ENCODE measurements at places on chromosomes 6 and 20.

DNA sequence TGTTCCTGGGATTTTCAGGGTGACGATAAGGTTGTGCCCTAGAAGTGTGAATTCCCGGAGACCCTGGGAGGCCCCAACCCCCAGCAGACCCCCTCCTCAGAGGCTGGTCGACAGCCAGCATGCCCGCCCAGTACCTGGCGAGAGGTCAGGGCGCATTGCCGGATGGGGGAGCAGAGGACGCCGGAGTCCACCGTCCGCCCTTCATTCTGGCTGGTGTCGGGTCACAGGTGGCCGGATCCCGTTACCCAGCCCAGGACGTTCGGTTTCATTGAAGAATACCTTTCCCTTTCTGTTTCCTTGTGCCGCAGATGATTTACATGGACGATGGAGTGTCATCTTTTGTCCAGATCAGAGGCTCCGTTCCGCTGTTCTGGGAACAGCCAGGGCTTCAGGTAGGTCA lies 61.3 kb downstream of the SYNJ2 start:
- no peak for DNase-seq

DNA sequence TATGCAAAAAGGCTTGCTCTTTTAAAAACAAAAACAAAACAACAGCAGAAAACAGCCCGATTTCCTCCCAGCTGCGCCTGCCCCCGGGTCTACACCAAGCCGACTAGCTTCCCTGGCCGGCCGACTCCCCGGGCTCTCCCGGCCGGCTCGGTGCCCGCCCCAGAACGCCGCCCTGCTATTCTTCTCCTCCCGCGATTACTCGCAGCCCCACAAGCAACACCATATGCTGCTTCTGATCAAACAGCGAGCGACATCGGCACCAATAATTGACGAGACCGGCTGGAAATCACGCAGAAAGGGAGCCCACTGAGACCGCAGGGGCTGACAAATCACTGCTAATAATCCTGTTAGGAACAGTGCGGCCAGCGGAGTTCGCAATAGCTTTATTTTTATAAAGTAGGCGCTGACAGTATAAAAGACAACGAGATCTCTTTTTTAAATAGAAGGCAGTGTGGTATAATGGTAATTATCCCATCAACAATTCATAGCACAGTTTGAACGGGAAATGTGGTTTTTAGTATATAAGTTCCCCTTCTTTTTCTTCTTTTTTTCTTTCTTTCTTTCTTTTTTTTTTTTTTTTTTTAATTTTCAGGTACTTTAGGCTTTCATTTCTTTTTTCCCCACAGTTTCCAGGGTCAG lies 3.3 kb downstream of the SIM1 start:
- DNase-seq, result no peak

DNA sequence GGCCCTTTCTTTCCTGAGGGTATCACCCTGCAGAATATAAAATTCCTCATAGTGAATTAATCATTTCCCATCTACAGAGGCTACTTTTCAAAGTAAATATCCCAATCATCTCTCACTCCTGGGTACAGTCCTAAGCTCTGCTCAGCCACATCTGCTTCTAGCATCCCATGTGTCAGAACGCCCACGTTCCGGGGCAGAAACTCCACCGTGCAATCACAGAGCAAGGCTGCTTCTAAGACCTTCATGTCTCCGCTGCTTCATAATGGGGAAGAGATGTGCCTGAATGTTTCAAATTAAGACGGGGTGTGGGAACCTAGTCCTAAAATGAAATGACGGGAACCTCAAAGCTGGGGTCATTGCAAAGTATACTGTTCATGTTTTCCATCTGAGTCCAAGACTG lies 208.8 kb upstream of the GMDS start:
- DNase-seq, result no peak

DNA sequence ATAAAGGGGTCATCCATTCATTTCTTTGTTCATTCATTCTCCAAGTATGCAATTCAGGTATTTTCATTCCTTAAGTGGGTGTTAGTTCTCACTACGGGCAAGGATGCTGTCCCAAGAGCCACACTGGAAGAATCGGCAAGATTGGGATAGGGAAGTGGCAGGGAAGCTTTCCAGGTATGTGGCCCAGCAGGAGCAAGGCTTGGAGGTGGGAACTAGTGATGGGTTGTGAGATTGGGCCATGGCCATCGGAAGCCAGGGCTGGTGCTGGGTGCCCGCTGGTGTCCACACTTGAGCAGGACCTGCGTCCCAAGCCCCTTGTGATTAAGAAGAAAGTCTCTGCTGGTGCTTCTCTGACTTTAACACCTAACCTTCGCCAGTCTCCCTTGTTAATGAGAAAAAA lies 15.1 kb downstream of the VSTM2L start:
- no peak for DNase-seq

DNA sequence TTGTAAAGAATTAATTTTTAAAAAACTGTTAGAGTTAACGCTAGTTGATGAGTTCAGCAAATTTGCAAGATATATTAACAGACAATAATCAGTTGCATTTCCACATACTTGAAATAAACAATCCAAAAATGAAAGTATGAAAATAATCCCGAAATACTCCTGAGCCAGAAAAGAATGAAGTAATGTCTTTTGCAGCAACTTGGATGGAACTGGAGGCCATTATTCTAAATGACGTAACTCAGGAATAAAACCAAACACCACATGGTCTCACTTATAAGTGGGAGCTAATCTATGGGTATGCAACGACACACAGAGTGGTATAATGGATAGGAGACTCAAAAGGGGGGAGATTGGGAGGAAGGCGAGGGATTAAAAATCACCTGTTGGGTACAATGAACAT lies 872.9 kb upstream of the GJE1 start:
- DNase-seq, result no peak

DNA sequence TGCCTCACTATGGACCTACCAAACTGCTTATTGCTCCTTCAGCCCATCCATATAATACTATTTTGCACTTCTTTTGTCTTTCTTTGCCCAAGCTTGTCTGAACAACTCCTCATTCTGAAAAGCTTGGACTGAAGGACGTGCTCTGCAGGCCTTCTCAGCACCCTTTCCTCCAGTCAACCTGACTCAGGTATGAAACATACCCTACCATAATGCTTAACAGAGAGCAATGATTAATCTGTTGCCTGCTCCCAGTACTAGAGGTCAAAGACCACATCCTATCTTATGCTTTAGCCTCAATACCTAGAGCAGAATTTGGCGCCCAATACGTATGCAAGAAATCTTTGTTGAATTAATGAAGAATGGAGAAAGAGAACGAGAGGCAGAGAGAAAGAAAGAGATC lies 55.2 kb downstream of the ATXN1 start:
- no peak for DNase-seq

GRCh38 chr20:25054096-25054820 lies 3.7 kb downstream of the ACSS1 start:
- DNase-seq, result no peak
